ENCODE measurements at places on chromosomes 2 and 18.

GRCh38 chr18:35695803-35696202 is 114.3 kb downstream of the GALNT1 start:
- no peak for DNase-seq

DNA sequence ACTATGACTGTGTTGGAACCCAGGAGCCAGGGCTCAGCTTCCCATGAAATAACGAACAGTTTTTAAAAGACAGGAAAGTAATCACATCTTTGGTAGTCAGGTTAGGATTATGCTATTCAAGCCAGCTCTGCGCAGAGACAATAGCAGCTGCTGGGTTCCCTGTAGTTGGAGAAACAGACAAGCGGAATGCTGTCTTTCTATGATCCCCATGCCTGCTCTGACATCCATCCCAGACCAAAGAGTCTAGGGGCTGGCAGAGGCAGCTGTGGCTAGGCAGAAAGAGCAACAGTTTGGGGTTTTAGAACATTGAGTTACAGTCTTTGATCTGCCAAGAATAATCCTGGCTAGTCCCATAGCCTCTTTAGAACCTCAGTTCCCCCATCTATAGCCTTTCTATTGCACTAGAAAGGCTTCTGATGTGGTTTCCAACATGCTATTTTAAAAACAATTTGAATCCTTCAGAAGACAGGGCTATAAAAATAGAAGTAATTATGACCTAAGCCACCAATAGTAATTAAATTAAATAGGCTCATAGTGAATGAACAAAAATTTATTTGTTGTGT is 146.8 kb downstream of the MTX2 start:
- no peak for DNase-seq

- no peak for DNase-seq
Measured at GRCh38 chr2:175461839-175462238, 280.3 kb upstream of the ATP5MC3 start.

DNA sequence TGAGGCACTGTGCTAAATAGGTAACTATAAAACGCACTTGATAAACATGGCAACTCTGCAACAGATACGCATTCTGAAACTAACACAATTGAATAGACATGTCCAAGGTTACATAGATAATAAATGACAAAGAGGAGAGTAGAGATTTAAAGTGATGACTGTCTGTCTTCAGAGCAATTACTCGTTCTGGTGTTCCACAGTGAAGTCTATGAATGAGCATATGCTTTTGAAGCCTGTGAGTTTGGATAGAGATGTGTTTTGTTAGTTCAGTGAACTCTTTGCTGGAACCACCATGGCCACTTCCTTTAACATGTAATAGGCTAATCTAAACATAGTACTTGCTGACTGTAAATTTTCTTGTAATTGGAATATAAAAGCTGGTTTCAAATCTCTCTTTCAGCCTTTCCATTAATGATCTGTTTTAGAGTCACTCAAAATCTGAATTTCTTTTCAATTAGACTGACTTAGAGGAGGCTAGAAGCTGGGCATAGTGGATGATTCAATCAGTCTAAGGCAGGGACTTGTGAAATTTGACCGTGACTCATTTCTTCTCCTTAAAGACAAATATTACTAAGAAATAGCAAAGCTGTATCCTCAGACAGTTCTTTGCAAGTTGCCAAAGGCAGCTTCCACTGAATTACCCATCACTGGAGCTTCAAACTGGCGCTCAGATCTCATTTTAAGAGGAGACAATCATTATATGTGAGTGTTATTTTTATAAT is 1130.1 kb upstream of the CELF4 start:
- no peak for DNase-seq

DNA sequence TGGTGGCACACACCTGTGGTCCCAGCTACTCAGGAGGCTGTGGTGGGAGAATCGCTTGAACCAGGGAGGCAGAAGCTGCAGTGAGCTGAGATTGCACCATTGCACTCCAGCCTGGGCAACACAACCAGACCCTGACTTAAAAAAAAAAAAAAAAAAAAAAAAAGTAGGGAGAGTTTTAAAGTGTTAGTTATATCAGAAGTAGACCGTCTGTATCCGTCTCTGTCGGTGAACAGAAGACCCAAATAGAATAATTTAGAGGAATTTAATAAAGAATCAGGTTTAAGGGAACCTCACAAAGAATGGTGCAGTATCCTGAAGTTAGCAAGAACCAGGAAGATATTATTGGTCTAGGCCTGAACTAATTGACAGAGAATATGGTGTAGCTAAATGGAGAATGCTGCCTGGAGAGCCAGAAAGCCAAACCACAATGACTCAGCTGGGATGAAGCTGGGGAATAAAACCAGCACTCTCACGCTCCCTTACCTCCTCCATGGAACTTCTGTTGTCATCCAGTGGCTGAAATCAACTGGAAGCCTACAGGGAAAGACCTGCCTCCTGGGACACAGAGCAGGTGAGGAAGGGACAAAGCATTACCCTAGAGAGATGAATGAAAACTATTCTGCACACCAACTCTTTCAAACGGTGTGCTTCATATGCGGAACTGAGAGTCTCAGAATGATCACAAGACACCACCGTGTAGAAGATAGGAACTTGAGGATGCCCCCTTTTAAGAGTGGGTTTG is 39.1 kb upstream of the PLEKHM3 start:
- no peak for DNase-seq

GRCh38 chr2:129866391-129866790 is 113.1 kb upstream of the RAB6C start:
- no peak for DNase-seq

DNA sequence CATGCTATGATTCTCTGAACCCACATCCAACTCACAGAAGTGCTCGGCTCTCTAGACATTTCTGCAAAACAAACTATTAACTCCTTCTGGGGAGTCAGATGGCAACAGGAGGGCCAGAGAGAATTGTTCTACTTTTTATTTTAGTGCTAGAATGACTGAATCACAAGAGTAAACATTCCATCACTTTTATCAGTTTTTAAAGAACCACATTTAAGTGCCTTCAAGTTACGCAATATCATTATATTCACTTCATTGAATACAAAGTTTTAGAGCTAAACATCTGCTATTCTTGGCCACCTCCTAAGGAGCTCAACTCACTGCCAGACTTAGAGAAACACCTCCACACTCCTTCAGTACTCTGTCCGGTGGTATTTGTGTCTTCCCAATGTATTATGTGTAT is 22.4 kb downstream of the B4GALT6 start:
- no peak for DNase-seq

- peak; percentile 13 for DNase-seq
Measured at GRCh38 chr2:54634564-54635511, 88.6 kb upstream of the EML6 start.

DNA sequence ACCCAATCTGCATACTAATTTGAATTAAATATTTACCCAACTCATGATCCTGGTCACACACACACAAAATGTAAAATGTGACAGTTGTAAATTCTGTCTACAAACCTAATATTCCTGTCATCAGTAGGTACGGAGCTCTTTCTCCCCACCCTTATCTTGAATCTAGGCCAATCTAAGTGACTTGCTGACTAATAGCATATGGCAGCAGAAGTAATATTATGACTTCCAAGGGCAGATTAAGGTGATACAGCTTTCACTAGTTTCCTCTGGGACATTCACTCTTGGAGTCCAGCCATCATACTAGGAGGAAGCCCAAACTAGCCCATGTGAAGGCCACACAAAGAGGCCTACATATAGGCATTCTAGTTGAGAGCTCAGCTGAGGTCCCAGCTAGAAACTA is 89.4 kb downstream of the TMEM131 start:
- no peak for DNase-seq

DNA sequence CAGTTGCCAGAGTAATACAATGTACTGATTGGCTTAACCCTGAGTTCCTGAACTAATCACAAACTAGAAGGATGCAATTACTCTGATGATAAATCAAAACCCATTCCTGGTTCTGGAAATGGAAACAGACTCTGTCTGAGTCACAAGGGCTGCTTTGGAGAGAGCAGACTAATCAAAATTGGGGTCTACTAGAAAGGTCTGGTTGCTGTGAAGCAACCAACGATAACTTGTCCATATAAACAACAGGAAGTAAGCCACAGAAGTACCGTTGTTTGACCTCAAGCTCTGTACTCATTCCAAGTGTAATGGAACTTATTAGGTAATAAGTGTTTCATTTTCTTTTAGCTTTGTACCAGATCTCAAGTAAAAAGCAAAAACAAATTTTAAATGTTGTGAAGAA is 49.7 kb downstream of the RASGRP3 start:
- no peak for DNase-seq

- DNase-seq = no peak
Measured at GRCh38 chr2:10504370-10504993, 56.4 kb upstream of the ODC1 start.

- no peak for DNase-seq
Measured at GRCh38 chr18:6055711-6056110, 160.4 kb upstream of the TMEM200C start.

DNA sequence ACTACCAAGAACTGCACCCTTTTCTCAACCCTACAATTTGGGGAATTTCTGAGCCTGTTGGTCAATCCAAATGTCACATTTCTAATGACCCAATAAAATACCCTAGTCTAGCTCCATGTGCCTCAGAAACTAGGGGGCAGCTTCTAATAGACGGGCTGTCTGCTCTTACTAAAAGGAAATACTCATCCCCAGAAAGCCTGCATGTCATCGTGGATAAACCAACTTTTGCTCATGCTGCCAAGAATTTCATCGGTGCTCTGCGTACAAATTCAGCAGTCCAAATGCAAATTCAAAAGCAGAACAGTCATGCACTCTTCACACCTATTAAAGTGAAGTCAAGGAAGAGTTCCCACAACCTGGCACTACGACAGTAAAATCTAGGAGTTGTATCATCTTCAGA is 377.3 kb downstream of the LNPK start:
- no peak for DNase-seq

GRCh38 chr2:159044804-159045286 is 76.4 kb downstream of the TANC1 start:
- DNase-seq = no peak

- DNase-seq = no peak
Measured at GRCh38 chr2:148998165-148998830, 40.2 kb upstream of the LYPD6B start.

DNA sequence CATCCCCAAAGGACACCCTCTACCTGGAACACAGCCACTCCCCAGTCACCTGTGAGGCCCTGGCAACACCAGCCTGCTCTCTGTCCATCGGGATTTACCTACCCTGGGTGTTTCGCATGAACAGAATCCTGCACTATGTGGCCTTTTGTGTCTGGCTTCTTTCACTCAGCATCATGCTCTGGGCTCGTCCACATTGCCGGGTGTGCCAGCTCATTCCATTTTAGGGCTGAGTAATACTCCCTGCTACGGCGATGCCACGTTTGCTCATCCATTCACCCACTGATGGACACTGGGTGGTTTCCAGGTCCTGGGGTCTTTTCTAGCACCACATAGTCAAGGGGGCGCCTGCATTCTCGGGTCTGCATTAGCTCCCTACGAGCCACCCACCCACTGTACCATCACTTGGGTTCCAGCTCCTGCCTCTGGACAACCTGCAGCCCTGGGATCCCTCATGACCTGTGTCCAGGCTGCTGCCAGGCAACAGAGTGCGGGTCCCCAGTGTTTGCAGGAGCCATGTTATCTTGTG is 22.0 kb downstream of the KCNF1 start:
- no peak for DNase-seq

GRCh38 chr2:64859312-64860212 is 129.6 kb upstream of the SLC1A4 start:
- no peak for DNase-seq

DNA sequence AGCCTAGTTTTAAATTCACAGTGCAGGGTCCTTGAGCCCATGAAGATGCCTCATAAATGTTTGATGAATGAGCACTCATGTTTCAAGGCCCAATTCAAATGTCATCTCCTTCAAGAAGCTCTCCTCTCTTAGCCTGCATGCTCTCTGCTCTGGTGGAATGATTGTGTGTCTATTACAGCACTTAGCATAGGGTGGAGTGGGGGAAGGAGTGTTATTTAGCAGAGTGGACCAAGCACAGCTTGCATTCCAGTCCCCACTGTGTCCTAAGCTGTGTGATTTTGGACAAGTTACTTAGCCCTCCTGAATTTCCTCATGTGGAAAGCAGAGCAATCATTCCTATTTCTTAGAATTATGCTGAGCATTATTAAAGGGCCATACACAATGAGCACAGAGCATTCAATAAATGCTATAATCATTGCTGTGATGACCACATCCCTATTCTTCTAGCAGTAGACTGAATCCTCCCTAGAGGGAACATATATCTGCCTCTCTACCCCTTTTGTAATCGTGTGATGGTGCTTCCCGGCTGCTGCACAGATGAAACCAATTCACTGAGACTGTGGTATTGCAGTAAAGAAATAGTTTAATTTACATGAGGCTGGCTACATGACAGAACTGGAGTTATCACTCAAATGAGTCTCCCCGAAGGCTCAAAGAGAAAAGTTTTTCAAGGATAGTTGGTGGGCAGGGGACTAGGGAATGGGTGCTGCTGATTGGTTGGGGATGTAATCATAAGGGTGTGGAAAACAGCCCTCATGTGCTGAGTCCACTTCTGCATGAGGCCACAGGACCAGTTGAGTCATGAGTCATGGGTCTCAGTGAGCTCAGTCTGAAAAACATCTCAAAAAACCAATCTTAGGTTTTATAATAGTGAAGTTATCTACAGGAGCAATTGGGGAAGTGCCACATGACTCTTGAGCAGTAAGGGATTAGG is 173.4 kb upstream of the NDUFV2 start:
- DNase-seq = no peak

- DNase-seq = no peak
Measured at GRCh38 chr2:65392609-65393008, 39.8 kb downstream of the SPRED2 start.

- no peak for DNase-seq
Measured at GRCh38 chr2:81396417-81397019, 1092.0 kb upstream of the LRRTM1 start.

GRCh38 chr18:11310476-11311086 is 161.2 kb upstream of the PIEZO2 start:
- peak; percentile 13 for DNase-seq

DNA sequence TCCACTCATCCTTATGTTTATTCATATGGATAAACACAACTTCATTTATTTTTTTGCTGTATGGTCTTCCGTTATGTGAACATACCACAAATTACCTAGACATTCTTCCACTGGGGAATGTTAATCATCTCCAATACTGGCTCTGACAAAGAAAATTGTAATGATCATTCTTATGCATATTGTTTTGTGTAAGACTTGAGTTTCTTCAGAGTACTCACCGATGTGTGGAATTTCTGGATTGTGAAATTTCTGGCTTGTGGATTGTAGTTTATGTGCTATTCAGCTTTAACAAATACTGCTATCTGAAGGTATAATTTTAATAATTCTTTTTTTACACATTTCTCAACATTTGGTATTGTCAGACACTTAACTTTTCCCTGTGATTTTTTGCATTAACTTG is 212.2 kb upstream of the THUMPD2 start:
- DNase-seq = no peak

GRCh38 chr2:60463249-60463648 is 90.2 kb downstream of the BCL11A start:
- no peak for DNase-seq
